ENCODE measurements at places on chromosomes 12 and 14.

DNA sequence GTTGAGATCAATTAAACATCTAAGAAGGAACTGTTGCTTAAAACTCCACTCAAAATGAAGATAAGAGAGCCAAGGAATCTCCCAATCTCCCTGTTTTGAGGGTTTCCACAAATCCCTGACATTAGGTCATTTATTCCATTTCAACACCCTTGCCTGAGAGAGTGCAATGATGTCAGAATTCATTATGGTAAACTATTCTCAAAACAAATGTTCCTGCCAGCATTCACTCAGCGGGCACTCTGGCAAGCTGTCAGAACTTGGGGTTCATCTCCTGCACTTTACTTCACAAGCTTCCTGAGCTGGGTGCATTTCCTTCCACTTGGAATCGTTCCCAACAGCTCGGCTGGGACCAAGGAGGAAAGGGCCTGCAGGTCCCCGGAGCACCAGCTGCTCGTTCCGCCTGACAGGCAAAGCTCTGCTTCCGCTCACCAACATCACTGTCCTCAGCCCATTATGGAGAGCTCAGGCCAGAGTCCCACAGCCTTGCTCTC lies 117.8 kb downstream of the TTC7B start:
- no peak for DNase-seq

- DNase-seq = no peak
These were observed 11.9 kb upstream of the KLRB1 start for GRCh38 chr12:9619411-9620179.

DNA sequence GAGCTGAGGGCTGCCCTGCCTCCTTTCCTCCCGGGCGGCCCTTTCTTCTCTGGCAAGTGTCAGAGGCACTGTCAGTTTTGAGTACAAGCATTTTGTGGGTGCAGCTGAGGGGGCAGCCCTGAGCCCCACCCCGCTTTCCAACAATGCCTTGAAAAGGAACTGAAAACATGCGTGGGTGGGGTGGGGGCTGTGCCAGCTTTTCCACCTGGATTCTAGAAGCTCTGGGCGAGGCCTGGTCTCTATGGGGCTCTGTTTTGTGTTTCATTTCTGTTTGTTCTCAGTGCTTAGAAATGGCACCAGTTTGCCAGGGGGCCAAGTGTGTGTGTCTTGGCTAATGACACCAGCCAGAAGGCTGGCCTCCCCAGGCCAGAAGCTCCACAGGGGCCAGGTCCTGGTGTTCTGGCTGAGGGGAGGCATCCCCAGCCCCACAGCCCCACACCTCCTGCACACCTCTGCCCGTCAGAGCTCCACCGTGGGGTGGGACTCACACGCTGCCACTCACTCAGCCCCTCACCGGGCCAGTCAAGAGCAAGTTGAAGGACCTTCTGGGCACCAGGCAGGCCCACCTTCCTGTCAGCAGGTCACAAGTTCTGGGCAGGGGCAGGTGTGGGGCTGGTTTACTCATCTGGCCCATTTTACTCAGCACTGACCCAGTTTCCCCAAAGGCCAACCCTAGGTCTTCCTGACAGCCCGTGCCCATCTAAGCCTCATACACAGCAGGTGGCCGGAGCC lies 155.1 kb downstream of the CALM1 start:
- no peak for DNase-seq

- no peak for DNase-seq
These were observed 350.1 kb downstream of the NELL2 start for GRCh38 chr12:44525806-44526654.

DNA sequence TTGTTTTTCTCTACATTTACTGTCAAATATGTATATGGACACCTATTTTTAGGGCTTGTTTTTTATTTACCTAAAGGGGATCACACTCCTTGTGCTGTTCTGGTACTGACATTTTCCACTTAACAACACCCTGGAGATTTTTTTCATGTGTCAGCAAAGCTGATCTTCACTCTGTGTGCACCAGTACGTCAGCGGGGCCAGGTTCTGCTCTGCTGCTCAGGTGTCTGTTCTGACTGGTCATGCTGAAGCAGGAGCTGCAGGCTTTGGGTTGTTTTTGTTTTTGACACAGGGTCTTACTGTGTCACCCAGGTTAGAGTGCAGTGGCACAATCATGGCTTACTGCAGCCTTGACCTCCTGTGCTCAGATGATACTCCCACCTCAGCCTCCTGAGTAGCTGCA lies 81.9 kb upstream of the CCND2 start:
- no peak for DNase-seq

DNA sequence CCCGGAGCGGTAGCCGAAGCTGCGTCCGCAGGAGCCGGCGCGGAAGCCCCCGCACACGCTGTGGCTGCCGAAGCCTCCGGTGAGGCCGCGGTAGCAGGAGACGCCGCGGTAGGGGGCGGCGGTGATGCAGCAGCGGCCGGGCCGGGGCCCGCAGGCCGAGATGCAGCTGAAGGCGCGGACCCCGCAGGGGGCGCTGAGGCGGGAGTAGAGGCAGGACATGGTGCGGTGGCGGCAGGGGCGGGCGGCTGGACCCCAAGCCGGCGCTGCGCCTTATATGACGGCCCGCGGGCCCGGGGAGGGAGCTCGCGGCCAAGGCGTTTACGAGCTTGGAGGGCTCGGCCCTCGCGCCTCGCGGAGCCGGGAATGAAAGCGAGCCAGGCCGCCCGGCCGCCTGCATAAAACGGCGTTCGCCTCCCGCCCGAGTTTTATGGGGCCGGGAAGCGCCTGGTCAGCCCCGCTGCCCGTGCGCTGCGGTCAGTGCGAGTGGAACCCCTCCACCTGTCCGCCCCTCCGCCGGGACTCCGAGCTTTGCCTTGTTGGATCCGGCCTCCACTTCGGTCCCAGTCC lies 16.0 kb upstream of the KRT86 start:
- no peak for DNase-seq

DNA sequence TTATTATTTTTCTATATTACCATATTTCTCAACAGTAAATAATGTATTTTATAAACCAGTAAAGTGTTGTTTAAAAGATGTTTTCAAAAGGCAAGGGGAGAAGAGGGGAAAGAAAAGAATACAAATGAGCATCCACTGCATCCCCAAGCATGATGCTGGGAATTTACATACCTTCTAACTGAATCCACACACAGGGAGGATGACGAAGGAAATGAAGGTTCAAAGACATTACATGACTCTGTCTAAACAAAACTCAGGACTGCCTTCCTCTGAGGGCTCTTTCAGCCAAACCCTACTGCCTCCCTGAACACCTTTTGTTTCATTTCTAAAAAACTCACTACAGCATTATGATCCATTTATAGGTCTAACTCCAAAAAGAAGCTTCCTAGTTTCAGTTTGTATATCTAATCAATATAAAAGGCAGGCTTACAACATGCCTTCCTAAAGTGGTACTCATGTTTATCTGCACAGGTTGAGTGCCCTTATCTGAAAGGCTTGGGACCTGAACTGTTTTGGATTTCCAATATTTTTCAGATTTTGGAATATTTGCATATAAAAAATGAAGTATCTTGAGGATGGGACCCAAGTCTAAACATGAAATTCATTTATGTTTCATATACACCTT lies 30.3 kb downstream of the DICER1 start:
- no peak for DNase-seq

- DNase-seq = no peak
These were observed 17.9 kb downstream of the GPHB5 start for GRCh38 chr14:63300854-63301253.

- DNase-seq = no peak
These were observed 7.4 kb downstream of the GLIPR1L1 start for GRCh38 chr12:75341873-75342272.

DNA sequence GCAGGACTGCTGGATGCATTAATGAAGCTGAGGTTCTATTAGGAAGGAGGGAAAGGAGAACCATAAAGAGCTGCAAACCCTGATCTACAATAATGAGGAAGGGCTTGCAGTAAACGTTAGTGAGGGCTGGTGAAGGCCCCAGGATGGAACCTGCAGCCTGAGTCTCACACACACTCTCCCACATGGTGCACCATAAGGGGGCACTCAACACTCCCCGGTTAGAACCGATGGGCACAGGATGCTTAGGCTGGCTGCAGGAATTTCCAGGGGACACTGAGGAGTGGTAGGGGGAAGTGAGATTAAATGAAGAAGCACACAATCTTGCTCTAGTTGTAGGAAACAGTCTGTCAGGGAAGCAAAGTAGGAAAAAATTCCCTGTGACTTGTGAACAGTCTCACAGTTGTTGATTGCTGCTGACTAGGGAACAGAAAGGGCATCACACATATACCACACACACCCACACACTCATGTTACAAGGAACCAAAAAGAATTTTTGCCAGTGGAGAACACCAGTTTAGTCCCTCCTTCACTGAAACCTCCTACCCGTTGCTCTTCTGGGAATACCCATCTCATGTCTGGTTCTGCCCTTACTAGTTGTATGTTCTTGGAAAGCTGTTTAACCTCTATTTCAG lies 56.2 kb upstream of the FERMT2 start:
- DNase-seq = peak; percentile 9

- DNase-seq = no peak
These were observed 336.4 kb downstream of the PCNX1 start for GRCh38 chr14:71243697-71244096.

DNA sequence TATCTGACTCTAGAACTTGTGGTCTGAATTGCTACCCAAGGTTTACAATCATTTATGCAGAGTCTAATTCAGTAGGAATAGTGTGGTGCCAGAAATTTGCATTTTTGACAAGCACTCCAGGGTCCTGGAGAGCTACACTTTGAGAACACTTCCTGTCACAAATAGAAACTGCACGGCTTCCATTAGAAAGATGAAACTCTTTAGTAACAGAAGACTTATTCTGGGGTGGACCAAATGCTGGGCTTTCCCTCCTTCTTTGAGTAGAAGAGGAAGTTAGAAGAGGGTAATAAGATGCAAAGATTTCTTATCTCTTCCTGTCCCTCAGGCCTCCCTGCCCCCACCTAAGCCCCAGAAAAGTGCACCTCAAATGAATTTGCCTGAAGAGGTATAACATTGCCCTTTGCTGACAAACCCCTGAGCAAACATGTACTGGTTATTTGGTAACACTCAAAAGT lies 28.4 kb downstream of the DGLUCY start:
- DNase-seq = peak; percentile 48

DNA sequence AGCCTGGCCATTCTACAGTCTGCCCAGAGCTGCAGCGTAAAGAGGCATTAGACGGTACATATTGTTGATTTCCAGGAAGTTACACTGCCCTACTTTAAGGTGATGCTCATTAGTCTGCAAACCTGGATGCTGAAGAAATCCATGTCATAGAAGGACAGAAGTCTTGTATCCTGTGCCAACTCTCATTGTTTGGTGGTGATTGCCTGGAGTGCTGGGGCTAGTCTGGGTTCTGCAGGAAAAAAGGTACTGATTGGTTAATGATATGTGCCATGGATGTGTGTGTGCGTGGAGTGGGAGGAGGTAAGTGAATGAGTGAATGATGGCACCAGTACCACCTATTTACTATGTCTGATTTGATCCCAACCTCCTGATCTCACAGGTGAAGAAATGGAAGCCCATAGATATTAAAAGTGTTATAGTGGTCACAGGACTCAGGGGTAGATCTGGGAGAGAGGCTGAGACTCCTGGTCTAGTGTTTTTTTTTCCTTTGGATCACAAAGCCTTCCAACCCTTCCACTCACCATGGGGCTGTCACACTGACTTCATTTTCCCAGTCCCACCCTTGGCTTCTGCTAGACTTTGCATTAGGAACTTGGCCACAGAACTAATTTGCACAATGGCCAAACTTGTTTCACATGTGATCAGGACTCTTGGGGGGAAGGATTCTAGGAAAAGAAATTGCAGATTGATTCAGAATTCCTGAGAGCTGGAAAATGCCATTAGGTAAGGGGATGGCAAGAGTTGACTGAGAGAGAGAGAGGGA lies 96.1 kb downstream of the TMX1 start:
- no peak for DNase-seq

DNA sequence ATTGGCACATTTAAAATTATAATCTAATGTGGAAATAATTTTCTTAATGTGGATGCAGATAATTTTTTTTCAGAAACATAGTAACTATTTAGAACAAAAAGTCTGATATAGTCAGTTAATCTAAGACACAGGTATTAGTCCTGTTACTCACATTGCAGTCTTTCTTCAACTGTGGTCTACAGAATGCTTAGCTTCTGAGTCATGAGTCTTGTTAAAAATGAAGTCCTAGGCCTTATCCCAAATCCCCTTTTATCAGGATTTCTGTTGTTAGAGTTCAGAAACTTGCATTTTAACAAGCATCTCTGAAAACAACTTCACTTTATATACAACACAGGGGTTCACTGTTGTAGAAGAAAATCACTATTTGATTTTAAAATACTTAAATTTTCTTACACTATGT lies 112.2 kb downstream of the SLC16A7 start:
- DNase-seq = no peak

GRCh38 chr12:95767703-95768102 lies 22.9 kb downstream of the NTN4 start:
- DNase-seq = no peak

- DNase-seq = no peak
These were observed 432 bp downstream of the C14orf93 start for GRCh38 chr14:23009483-23009938.

GRCh38 chr14:92690171-92691011 lies 58.0 kb downstream of the LGMN start:
- no peak for DNase-seq

- peak; percentile 89 for DNase-seq
These were observed 57.2 kb upstream of the RIN3 start for GRCh38 chr14:92456215-92457015.

- no peak for DNase-seq
These were observed 357.2 kb downstream of the SEC23A start for GRCh38 chr14:38745861-38746260.

- no peak for DNase-seq
These were observed 2.3 kb downstream of the DICER1 start for GRCh38 chr14:95155045-95155444.

- no peak for DNase-seq
These were observed 44.8 kb upstream of the PCED1B start for GRCh38 chr12:47034661-47035060.

DNA sequence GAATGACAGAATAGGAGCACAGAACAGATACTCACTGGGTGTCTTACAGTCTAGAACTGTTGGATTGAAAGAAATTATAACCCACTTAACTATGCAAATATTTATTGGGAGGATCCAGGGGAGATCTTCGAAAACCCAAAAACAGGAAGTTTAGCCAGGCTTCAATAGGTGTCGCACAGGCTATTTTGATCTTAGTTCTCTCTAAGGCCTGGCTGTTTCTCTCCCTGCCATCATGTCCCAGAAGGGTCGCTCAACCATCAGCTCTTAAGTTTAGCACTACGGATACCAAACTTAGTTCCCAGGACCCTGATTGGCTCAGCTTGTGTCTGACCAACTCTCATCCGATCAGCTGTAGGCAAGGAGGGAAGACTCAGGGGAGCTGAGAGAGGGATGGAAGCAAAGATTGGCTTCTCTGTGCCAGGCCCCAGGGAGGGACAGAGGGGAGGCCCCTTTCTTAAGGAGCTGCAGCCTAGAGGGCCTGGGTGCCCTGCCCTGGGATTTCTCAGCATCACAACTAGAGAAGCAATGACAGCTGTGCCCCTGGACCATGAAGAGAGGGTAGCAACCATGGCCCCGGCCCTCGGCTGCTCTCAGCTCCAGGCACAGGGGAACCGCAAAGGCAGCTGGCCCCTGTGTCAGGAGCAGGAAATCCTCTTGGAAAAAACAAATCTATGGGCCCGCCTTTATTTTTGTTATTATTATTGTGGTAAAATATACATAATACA lies 13.5 kb downstream of the PHETA1 start:
- no peak for DNase-seq
